Mucosa of descending colon (tissue), 3 donors: ENCODE measurements at places on chromosomes 16 and 17. TPM values are rescaled to one million over a fixed set of nuclear protein-coding genes. Genes with fewer than 3 reads are reported as not detected.

DNA sequence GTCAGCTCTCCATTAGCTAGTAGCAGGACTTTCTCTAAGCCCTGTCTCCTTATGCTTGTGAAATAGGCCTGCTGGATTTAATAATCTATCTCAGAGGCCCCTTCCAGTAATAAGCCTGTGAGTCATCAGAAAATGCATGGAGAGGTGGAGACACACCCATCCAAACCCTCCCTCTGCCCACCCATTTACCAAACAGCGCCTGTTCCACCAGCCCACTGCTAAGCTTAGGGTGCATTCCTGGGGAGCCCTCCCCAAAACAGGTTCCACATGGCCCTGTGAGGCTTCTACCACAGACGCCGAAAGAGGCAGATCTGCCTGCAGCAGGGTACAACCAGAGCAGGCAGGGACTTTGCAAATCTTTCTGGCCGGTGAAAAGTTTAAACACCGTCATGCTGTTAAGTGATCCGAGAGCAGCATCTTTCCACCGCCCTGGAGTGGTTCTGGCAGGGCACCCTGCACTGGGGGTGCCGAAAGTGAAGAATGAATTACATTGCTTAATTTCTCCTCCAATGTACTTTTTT lies 99.3 kb downstream of the GAS7 start:
- DNase-seq: no peak

TNS4 gene
- total RNA-seq: 3.0 TPM

KCNH4 gene
- total RNA-seq: 0.10 TPM

CCP110 gene
- total RNA-seq: 9.0 TPM

- no peak for DNase-seq
Observed at GRCh38 chr17:19260958-19261357, 23.8 kb downstream of the EPN2 start.

DNA sequence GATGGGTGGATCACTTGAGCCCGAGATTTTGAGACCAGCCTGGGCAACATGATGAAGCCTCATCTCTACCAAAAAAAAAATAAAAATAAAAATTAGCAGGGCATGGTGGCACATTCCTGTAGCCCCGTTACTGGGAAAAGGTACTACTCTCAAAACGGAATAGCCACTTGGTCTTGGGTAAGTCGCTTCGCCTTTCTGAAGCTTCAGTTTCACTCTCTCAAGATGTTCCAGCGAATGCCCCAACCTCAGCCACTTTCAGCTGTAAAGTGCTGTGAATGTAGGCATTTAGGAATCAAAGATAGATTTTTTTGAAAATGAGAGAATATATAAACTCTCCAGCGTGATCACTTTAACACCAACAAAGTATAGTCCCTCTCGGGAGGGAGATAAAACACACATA lies 154.1 kb upstream of the HS3ST3A1 start:
- no peak for DNase-seq

PLA2G10 gene
- total RNA-seq: 20.9 TPM

KRT27 gene
- total RNA-seq: not detected
